ENCODE measurements at places on chromosomes 4 and X.

DNA sequence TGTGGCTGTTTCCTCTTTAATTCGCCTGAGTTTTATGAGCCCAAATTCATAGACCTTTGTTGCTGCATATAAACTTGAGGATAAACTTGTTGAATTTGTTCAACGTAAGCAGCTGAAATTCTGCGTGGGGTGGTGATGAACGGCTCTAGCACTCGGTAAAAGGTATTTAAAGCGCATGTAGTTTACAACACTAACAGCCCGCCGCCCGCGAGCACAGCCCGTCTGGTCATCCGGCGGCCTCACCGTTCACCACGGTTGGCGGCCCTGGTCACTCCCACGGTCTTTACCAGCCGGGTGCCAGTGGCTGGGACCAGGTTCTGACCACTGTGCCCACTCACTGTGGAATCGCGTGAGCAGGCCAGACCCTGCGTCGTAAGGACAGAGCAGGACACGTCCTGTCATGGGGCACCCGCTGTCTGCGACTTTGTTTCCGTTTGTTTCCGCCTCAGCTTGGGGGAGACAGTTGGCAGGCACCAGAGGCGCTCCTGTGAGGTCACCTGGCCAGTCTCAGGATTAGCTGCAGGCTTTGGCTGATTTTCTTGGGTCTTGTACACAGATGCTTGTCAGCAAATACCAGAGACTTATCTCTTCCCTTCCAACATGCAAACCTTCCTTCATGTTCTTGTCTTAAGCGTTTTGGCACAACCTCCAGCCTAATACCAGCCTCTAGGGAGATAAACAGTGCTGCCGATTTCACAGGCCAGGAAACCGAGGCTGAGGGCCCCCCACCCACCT is 36.8 kb upstream of the SPON2 start:
- DNase-seq = no peak

- DNase-seq = no peak
Measured at GRCh38 chr4:77434299-77435092, 171.1 kb upstream of the CXCL13 start.

DNA sequence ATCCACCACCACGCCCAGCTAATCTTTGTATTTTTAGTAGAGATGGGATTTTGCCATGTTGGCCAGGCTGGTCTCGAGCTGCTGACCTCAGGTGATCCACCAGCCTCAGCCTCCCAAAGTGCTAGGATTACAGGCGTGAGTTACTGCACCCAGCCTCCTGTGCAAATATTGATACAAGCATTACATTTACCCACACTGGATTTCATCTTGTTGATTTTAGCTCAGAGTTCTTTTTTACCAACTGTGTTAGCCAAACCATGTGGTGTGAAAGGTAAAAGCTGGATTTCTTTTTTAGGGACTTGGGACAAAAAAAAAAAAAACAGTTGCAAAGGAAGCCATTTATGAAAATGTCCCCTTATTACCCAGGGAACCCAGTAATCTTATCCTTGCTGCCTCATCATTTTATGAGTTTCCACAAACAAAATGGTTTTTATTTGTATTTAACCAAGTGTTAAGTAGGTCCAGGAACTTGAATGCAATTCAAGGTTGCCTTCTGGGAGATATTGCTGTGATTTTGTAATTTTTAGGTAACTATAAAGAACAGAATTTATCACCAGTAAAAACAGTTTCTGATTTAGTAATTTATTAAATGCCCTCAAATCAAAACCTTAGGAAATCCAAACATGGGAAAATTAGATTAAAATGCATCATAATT is 202.5 kb downstream of the PALLD start:
- DNase-seq = no peak

DNA sequence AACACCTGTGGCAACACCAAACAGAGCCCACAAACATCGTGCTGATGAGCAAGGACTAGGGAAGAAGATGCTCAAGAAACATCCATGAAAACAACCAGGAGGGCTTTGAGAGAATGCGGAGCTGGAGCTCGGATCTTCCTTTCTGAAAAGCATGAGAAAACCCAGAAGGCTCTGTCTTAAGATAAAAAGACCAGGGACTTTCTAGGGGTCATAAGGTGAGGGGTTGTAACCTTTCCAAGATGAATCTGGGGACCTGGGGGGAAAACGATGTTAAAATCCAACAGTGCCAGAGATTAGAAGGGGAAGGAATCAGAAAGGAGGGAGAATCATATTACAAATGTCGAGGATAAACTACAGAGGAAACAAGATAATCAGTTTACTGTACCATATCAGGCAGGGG is 10.1 kb downstream of the GK2 start:
- DNase-seq = no peak

- peak; percentile 18 for DNase-seq
Measured at GRCh38 chr4:173524218-173525117, 5.6 kb downstream of the HAND2 start.

GRCh38 chrX:43949669-43950068 is 23.5 kb downstream of the NDP start:
- peak; percentile 24 for DNase-seq

DNA sequence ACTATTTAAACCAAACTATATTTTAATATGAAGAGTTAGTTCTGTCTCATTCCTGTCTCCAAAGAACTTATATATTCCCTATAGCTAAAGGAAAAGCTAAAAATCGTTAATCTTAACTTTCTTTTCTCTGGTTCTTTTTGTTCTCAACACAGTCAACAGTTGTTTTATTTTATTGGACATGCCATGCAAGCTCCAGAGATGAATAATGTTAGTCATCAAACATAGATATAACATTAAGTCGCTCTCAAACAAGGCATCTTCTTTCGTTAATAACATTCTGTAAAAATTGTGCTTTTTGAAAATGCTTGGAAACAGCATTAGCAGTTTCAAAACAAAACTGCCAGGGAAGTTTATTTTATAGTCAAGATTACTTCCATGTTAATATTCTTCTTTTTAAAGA is 117.9 kb upstream of the GPM6A start:
- DNase-seq = no peak

- no peak for DNase-seq
Measured at GRCh38 chr4:155822572-155822971, 43.5 kb downstream of the ASIC5 start.

DNA sequence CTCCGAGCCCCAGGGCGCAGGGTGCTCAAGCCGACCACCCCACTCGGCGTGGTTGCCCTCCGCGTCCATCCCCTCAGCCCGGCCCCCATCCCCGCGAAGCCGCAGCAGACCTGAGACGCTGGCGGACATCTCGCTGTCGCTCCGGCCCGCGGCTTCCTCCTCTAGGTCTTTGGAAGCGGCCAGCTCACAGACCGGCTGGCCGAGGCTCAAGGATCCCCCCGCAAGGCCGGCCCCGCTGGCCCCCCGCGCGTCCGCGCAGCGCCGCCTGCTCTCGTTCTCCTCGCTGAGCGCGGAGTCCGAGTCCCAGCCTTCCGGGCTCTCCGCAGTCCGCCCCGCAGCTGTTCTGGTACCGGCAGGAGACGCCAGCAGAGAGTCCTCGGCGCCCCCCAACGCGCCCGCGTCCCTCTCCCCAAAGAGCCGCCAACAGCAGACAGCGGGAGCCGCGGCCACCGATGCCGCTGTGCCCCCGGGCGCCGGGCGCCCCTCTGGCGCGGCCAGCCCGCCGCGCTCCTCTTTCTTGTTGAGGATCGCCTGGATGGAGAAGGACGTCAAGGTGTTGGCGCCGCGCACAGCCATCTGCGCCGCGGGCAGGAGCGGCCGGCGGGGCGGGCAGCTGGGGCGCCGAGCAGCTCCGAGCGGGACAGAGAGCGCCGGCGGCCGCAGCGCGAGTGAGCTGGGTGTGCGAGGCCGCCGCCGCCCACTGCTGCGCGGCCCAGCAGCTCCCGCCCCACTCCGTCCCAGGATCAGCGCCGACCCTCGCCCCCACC is at the start of gene NKX3-2:
NKX3-2 (minus strand) TSS at position 670 of the 767 bp plus-strand sequence; CDS start at position 576, 94 bp downstream.
- DNase-seq = peak; percentile 63

DNA sequence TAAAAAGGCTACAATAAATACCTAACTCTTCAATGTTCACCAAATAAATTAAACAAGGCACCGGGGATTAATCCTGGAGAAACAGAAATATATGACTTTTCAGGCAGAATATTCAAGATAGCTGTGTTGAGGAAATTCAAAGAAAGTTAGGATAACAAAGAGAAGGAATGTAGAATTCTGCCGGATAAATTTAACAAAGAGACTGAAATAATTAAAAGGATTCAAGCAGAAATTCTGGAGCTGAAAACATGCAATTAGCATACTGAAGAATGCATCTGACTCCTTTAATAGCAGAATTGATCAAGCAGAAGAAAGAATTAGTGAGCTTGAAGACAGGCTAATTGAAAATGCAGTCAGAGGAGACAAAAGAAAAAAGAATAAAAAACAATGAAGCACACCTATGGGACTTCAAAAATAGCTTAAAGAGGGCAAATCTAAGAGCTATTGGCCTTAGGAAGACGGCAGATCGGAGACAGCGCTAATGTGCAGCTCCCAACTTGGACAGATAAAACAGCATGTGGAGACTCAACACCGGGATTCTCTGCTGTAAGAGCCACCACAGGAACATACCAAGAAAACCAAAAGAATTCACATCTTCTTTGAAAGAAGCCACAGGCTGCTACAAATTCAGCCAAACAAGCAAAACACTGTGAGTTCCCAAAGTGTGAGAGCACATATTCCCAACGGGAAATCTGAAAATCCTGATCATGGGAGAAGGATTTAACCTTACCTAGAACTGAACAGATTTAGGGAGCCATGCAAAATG is 1290.9 kb downstream of the PCDH18 start:
- no peak for DNase-seq

DNA sequence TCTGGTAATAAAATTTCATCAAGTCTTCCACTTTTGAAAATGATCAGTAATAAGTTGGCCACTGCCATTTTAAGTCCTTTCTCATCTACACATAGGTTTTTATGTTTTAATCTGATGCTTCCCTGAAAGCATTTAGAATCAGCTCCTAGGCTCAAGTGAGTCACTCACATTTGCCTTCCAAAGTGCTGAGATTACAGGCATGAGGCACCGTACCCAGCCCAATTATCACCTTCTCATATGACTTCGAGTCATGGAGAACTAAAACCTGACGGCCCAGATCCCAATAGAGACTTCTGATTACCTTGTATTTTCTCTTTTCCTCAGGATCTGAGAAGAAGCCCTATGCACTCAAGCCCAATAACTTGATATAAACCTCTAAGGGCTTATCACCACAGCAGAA is 140.8 kb downstream of the OPHN1 start:
- no peak for DNase-seq

- no peak for DNase-seq
Measured at GRCh38 chr4:145870155-145871020, 68.2 kb downstream of the ZNF827 start.

- DNase-seq = peak; percentile 72
Measured at GRCh38 chrX:129823115-129823514, 20.6 kb downstream of the ZDHHC9 start.

Measured in B cell (primary cell).